ENCODE measurements at places on chromosomes 1 and 21. TPM values are rescaled to one million over a fixed set of nuclear protein-coding genes. Genes with fewer than 3 reads are reported as not detected.

TAF1A gene
- 6.1 TPM for total RNA-seq

GPR61 gene
- total RNA-seq, result not detected

CFHR4 gene
- not detected for total RNA-seq

DNA sequence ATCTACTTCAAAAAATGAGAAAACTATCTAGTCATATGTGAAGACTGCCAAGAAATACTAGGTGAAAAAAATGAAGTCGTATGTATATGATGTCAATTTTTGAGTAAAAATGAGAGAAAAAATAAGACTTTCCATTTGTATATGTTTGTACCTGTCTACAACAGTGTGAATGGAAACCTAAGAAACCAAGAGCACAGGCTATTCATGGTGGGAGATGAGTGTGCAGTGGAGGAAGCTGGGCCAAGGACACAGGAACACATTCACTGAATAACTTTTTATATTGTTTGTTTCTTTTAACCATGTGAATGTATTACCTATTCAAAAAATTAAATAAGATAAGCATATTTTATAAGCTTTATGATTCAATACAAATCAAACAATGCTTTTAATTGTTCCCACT, 67.0 kb downstream of the ERO1B start:
- H3K27ac ChIP-seq, result no peak overlapping the region
- no peaks in the 10 kb centered on the region for H3K4me1 ChIP-seq
- H3K27me3 ChIP-seq, result no peaks in the 10 kb centered on the region
- H3K36me3 ChIP-seq, result peaks cover 17% of the 10 kb centered on the region
- no peak for DNase-seq

DNA sequence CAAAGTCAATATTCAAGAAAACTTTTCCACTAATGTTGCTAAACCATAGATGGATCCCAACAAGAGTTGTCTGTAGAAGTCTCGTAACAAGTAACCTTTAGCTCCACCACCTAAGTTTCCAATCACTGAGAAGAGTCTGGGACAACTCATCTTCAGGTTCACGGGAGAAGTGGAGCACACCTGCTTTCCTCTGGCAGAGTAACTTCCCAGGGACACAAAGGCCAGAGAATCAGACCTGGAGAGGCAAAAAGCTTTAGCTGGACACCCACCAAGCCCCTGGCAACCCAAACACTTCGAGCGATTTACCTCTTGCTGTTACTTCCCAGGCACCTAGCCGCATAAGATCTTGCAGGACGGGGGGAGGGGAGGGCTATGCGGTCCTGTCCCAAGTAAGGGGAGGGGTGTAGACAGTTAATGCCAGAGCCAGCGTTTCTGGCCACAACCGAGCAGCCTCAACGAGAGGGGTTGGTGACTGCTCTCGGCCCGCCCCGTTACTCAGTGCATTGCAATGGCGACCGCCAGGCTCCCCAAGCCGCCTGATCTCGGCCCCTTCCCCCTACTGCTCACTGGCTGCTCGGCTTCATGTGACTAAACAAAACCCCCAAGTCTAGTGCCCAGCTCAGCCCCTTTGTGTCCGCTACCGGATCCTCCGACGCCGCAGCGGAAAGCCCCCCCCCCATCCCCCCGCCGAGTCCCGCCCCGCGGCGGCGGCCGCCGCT, 709 bp downstream of the ZNF644 start:
- peak overlapping the region; percentile 99 for H3K27ac ChIP-seq
- H3K4me1 ChIP-seq, result peaks cover 47% of the 10 kb centered on the region
- peak overlapping the region; percentile 94 for H3K4me3 ChIP-seq
- no peaks in the 10 kb centered on the region for H3K36me3 ChIP-seq

- H3K36me3 ChIP-seq, result no peaks in the 10 kb centered on the region
- peaks cover 23% of the 10 kb centered on the region for H3K4me1 ChIP-seq
- H3K4me3 ChIP-seq, result peak overlapping the region; percentile 15
- H3K27ac ChIP-seq, result peak overlapping the region; percentile 98
- peak; percentile 94 for DNase-seq
Measured at GRCh38 chr1:53145942-53146708, 3.7 kb upstream of the SLC1A7 start.

- H3K27me3 ChIP-seq, result no peaks in the 10 kb centered on the region
- H3K36me3 ChIP-seq, result no peaks in the 10 kb centered on the region
- no peaks in the 10 kb centered on the region for H3K4me1 ChIP-seq
Measured at GRCh38 chr1:5455056-5455455, 537.2 kb downstream of the NPHP4 start.

GRCh38 chr1:192086644-192087043, 71.6 kb upstream of the RGS18 start:
- H3K27ac ChIP-seq, result no peak overlapping the region
- no peaks in the 10 kb centered on the region for H3K27me3 ChIP-seq
- no peaks in the 10 kb centered on the region for H3K36me3 ChIP-seq
- no peak overlapping the region for H3K4me3 ChIP-seq
- DNase-seq, result no peak

- peaks cover 8% of the 10 kb centered on the region for H3K4me1 ChIP-seq
- H3K4me3 ChIP-seq, result no peak overlapping the region
- peak; percentile 64 for DNase-seq
- H3K27ac ChIP-seq, result no peak overlapping the region
- no peaks in the 10 kb centered on the region for H3K36me3 ChIP-seq
Measured at GRCh38 chr1:211480941-211481545, 10.9 kb downstream of the RD3 start.

DNA sequence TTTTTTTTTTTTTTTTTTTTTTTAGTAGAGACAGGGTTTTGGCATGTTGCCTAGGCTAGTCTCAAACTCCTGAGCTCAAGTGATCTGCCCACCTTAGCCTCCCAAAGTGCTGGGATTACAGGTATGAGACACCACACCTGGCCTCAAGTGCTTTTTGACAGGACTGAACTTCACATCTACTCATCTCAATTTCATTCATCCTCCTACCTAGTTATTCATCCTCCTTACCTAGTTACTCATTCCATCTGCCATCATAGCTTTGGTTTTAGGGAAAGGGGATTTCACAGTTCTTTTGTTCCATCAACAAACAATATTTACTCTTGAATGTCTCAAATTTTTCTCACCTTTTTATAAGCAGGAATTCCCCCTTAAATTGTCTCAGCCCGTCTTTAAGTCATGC, 38.6 kb upstream of the RALGPS2 start:
- H3K36me3 ChIP-seq, result no peaks in the 10 kb centered on the region
- DNase-seq, result no peak
- no peak overlapping the region for H3K27ac ChIP-seq
- no peaks in the 10 kb centered on the region for H3K27me3 ChIP-seq
- H3K4me3 ChIP-seq, result no peak overlapping the region

DNA sequence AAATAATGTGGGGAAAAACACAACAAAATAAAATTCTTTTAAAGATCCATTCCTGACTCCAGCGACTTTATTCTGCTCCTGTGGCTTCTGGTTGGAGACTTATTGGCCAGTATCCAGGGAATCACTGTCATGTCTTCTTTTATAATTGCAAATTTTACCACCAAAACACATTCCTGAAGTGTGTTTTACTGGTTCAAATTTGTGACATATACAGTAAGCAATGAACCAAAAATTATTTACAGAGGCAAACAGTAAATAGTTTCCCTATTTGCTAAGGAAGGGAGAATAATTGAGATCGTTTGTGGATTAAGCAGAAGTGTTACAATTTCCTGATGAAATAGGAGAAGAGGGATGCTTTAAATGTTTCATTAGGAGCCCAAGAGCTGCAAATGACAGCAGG, 118.7 kb downstream of the ZNF281 start:
- DNase-seq, result no peak
- no peak overlapping the region for H3K4me3 ChIP-seq
- no peaks in the 10 kb centered on the region for H3K36me3 ChIP-seq
- H3K27ac ChIP-seq, result no peak overlapping the region

GRCh38 chr1:11335417-11336056, 62.5 kb downstream of the UBIAD1 start:
- no peak overlapping the region for H3K27ac ChIP-seq
- H3K36me3 ChIP-seq, result no peaks in the 10 kb centered on the region
- H3K4me1 ChIP-seq, result no peaks in the 10 kb centered on the region
- DNase-seq, result no peak
- peaks cover 36% of the 10 kb centered on the region for H3K27me3 ChIP-seq
- H3K4me3 ChIP-seq, result no peak overlapping the region

- H3K36me3 ChIP-seq, result no peaks in the 10 kb centered on the region
- H3K4me1 ChIP-seq, result no peaks in the 10 kb centered on the region
- no peak for DNase-seq
- no peak overlapping the region for H3K4me3 ChIP-seq
Measured at GRCh38 chr1:75058424-75058823, 75.8 kb upstream of the LHX8 start.

DNA sequence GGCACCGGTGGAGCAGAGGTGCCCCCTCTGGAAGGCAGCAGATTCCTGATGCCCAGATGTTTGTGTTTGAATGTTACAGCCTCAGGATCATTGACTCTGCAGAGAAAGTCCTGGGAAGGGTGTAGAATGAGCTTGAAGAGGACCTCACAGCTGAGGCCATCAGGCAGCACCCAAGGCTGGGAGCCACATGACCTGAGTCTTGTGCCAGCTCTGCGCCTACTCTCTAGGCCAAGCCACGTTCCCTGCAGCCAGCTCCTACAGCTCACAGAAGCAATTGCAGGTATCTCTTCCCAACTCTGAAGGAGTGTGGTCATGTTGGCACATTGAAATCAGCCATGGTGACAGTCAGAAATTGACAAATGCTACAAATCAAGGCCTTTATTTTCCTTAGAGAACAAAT, 36.3 kb downstream of the GRHL3 start:
- H3K4me1 ChIP-seq, result peaks cover 7% of the 10 kb centered on the region
- no peak overlapping the region for H3K4me3 ChIP-seq
- H3K36me3 ChIP-seq, result peaks cover 7% of the 10 kb centered on the region
- no peaks in the 10 kb centered on the region for H3K27me3 ChIP-seq
- no peak for DNase-seq
- no peak overlapping the region for H3K27ac ChIP-seq
